ENCODE measurements at places on chromosomes 7 and 10.

GRCh38 chr10:74133923-74134820, 16.5 kb downstream of the AP3M1 start:
- DNase-seq = no peak

DNA sequence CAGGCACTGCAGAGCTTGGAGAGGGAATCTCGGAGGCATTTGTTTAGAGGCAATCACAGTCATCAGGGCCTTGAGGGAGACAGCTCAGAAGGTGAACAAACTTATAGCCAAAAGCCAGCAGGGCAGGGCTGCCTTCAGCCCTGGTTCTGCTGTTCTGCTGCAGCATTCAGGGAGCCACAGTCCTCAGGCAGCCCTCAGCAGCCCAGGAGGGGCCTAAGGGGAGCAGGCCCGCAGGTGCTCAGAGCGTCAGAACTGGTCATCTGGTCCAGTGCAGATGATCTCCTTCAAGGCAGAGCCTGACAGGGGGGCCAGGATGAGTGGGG, 84.7 kb downstream of the ARHGAP22 start:
- no peak for DNase-seq

- no peak for DNase-seq
Measured at GRCh38 chr10:6313111-6313895, 110.6 kb downstream of the PFKFB3 start.

DNA sequence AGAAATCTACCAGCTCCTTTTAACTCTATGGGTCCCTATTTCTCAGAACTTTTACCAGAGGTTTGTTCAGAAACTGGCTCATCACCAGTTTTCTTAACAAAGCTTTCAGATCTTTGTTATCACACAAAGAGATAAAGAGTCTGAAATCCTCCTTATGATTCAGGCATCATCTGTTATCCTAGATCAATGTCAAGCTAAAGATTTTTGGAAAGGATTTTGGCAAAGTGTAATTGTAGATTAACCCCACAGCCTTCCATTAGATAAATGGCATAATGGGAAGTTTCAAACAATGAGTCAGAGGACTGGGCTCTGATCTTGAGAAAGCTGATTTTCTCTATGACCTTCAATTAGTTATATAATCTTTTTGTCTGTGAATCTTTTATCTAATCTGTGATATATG, 192.2 kb downstream of the NXPH1 start:
- DNase-seq = no peak

DNA sequence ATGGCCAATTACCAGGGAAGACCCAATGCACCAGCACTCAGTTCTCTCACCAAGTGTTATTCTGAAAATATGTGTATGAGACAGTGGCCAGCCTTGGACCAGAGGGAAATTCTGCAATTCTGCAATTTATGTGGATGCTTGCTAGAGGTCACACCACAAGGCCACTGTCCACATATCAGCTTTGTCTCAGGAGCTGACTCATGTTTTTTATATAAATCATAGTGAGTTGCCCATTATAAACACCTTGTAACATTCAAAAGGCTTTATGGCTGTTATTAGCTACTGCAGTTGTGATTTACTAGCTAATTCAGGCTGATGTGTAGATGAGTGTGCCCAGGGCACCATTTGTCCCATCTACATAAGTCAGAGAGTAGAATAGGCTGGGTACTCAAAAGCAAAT, 649.0 kb downstream of the LRMDA start:
- no peak for DNase-seq

DNA sequence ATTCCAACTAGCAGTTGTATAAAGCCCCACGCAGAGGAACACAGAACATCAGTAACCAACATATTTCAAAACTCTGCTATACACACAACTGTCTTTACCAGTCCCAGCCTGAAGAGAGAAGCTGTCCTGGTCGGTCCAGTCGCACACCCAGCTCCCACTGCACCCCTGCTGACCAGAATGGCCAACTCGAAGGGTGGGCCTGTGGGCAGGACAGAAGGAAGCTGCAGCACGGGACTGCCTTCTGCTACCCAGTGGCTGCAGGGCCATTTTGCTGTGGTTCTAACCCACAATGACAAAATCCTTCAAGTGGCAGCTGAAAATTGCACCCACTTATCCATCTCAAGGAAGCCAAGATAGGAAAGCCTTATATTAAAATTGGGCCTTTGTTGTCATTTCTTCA, 48.2 kb downstream of the GSDME start:
- no peak for DNase-seq

GRCh38 chr10:25125201-25125611, 49.6 kb upstream of the GPR158 start:
- DNase-seq = no peak

- no peak for DNase-seq
Measured at GRCh38 chr10:126094537-126094936, 198.2 kb downstream of the FANK1 start.

DNA sequence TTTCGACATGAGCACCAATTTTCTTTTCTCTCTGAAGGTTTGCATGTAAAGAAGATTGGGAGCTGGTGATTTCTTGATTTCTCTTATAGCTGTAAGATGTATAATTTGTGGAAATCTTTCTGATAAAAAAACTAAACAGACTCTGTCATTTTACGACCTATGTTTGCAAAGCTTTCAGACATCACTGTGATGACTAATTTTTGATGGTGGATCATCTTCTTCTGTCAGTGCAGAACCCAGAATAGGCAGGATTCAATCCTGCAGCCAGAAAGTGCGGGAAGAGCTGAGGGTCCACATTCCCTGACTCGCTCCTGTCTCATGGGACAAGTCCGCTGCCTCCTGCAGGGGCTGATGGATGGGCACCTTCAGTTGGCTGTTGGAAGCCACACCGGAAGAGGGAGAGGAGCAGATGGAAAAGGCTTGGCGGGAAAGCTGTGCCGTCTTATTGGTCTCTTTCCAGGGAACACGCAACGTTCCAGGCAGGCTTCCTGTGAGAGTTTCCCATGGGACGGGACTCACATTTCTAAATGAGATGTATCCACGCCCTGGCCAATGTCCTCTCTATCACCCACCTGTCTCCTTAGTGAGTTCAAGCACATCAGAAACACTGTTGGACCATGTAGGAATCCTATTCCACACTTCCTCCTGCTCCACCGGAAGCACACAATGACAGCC, 186.9 kb downstream of the PRPF18 start:
- DNase-seq = no peak

GRCh38 chr10:28269842-28270456, 32.9 kb downstream of the MPP7 start:
- no peak for DNase-seq

DNA sequence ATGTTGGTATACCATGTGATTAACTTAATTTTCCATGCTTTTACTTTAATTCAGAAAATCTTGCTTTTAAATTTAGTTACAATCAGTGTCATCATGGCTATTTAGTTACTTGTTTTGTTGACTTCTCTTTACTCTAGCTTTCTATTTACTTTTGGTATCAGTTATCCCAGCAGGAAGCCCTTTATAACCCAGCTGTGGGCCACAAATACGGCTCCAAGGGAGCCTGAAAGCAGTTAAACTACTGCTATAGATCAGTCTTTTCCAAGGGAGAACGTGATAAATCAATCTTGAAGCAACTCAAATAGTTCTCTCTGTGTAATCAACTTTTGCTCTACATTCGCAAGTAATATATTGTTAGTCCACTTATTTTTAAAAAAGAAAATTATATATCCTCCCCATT, 287.4 kb downstream of the CACNA2D1 start:
- no peak for DNase-seq

DNA sequence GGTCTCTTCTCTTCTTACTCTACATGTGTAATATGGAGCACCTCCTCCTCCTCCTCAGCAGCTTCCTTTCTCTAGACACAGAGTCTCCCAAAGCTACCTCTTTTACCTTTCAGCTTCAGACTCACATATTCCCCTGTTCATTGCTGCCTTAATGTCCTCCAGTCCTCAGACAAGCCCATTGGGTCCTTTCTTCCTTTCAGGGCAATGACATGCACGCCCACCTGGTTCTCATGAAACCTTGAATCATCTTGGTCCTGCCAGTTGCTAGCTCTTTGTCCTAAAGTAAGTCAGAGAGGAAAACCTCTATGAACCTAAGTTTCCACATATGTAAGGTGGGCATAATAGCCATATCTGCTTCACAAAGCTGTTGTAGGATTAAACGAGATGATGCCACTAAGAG, 227.0 kb downstream of the RPS24 start:
- DNase-seq = no peak

GRCh38 chr10:99905971-99906370, 103.8 kb downstream of the DNMBP start:
- DNase-seq = no peak

GRCh38 chr10:60905580-60905979, 38.4 kb downstream of the RHOBTB1 start:
- DNase-seq = no peak

DNA sequence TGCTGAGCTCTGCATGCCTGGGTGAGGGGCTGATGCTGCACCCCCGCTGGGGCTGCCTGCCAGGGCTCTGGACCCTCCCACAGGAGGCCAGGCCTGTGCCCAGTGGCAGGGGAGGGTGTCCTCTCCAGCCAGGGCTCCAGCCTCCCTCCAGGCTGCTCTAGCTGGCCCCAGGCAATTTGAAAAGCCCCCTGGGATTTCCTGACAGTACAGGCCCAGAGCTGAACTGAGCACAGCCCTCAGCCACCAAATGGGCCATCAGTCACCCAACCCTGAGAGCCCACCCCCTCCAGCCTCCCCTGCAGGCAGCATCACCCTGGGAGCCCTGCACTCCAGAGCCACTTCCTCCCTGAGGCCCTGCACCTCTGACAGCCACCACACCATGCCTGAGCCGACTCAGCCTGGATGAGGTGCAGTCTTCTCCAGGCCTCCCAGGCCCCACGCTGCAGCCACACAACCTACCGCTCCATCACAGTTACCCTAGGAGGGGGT, 101.8 kb upstream of the RET start:
- DNase-seq = no peak

- no peak for DNase-seq
Measured at GRCh38 chr10:14118953-14119352, 211.8 kb downstream of the FRMD4A start.

GRCh38 chr7:111098011-111098925, 7.3 kb downstream of the LRRN3 start:
- no peak for DNase-seq

DNA sequence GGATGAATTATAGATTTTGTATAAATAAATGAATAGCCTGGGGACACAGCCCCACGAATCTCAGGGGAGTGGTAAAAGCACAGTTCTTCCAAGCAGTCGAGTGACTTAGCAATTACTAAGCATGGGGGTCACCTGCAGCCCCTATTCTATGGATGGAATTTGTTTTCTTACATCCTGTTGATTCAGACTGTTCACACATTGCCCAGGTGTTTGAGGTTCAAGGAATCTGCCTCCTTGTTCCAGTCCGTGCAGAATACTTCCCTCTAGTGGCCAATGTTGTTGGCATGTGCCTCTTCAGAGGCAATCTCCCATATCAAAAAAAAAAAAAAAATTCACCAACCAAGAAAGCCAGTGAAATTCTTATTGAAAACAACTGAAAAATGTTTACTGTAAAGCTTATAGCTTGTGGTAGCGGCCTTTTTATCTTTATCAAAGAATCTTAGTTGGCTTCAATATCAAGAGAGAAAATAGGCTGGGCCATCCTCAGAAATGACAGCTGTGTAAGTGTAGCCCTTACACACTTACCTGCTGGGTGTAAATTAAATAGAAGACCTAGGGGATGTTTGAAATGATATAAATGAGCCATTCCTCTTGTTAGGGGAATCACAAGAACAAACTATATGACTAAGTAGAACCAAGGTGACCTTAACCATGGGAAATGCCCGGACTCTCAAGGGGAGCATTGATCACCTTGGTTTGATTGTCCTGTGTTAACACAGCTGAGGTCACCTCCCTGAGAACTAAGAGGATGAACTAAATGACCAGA, 7.8 kb downstream of the LIPM start:
- no peak for DNase-seq

DNA sequence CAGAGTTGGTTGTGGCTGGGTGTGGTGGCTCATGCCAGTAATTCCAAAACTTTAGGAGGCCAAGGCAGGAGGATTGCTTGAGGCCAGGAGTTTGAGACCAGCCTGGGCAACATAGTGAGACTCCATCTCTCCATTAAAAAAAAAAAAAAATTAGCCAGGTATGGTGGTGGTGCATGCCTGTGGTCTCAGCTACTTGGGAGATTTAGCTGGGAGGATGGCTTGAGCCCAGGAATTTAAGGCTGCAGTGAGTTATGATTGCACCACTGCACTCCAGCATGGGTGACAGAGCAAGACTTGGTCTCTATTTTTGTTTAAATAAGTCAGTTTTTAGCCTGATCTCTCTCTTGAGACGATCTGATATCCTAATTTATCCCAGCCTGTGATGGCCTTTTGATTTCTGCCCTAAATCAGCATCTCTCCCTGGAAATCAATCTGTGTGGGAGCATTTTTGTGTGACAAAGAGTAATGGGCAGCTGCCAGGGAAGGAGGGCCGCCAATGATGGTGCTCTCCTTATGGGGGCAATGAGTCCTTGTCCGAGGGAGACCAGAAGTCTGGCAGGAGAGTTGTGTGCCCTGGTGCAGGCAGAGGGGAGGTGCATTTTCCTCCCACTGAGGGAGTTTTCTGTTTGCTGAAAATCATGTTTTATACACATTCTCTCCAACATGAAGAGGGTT, 111.0 kb downstream of the NRP1 start:
- DNase-seq = no peak

DNA sequence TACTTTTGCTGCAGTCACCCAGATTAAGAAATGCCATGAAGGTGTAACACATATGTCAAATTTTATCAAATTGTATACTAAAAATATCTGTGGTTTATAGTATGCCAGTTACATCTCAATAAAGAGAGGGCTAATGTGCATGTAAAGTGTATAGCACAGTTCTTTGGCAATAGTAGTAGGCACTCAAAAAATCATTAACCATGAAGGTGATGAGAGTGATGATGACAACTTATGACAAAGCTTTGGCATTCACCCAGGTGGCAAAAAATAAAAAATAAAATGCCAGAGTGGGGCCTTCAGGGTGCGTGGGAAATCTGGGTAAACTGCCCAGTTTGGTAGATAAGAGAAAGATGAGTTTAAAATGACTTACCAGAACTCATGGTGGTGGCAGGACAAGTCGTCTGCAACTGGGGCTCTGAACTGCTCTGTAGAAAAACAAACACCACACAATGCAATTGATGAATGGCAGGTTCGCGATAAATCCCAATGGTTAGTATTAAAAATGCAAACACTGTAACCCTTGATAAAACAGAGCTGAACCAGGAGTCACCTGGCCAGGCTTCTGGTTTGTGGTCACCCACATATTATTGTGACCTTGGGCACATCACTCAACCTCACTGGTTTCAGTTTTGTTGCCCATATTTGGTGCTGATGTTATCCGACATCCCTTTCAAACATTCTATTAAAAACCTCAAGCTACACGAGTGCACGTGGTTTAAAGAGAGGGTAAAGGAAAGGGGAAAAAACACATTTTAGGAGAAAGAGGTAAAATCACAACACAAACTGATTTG, 120.2 kb downstream of the SORBS1 start:
- DNase-seq = no peak

GRCh38 chr7:2299870-2300512, 14.2 kb downstream of the SNX8 start:
- DNase-seq = no peak
